ENCODE measurements at places on chromosomes 6 and 20.

GRCh38 chr6:30816791-30817739, 67.3 kb upstream of the DDR1 start:
- peak; percentile 56 for DNase-seq

GRCh38 chr6:151729829-151730495, 77.5 kb upstream of the ESR1 start:
- DNase-seq, result no peak

DNA sequence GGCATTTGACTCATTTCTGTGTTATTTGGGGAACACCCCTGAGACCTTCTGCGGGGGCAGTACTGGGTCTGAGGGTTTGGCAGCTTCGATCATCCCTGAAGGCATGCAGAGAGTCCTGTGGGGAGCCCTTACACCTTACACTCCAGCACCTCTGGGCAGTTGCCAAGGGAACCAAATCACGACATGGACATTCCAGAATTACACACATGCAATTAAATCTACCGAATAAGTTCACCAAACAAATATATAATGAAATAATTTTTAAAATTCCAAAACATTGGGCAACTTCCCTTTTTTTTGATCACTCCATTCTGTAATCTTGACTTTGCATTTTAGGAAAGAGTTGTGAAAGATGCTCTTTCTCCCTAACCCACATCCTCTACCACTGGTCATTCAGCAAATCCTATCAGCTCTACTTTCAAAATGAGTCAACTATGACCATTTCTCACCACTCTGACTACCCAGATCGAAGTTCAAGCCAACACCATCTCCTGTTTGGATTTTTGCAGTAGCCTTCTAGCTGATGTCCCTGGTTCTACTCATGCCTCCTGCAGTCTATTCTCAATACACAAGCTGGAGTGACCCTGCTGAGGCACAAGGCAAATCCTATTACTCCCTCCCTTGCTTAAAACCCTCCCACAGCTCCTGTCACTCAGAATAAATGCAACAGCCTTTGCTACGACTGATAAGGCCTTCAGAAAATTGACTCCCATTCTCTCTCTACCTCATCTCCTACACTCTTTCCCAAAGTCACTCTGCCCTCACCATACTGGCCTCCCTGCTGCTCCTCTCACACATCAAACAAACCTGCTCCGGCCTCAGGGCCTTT, 533.3 kb downstream of the HACE1 start:
- no peak for DNase-seq

GRCh38 chr6:13165502-13166172, 162.7 kb downstream of the TBC1D7 start:
- DNase-seq, result no peak

DNA sequence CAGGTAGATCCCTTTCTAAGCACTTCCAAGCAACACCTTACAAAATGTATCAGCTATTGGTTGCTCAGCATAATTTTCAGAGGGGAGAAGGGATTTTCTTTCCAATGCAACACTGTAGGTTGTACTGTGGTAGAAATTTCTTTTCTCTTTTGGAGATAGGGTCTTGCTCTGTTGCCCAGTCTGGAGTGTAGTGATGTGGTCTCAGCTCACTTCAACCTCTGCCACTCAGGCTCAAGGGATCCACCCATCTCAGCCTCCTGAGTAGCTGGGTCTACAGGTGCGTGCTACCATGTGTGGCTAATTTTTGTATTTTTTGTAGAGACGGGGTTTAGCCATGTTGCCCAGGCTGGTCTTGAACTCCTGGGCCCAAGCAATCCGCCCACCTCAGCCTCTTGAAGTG, 16.3 kb downstream of the RAD21L1 start:
- no peak for DNase-seq

- no peak for DNase-seq
These were observed 106.0 kb upstream of the CST7 start for GRCh38 chr20:24842918-24843715.

GRCh38 chr6:92271091-92271490, 1148.3 kb downstream of the EPHA7 start:
- no peak for DNase-seq

DNA sequence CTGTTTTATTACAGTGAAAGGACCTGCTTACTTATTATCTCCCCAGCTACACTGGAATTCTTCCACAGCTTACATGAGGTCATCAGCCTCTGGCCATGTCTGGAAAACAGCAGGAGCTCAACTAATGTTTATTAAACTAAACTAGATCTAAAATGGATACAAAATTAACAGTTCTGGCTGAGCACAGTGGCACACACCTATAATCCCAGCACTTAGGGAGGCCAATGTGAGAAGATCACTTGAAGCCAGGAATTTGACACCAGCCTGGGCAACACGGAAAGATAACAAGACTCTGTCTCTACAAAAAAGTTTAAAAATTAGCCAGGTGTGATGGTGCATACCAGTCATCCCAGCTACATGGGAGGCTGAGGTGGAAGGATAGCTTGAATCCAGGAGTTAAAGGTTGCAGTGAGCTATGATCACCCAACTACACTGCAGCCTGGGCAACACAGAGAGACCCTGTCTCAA, 220.8 kb upstream of the MARCKS start:
- DNase-seq, result no peak

DNA sequence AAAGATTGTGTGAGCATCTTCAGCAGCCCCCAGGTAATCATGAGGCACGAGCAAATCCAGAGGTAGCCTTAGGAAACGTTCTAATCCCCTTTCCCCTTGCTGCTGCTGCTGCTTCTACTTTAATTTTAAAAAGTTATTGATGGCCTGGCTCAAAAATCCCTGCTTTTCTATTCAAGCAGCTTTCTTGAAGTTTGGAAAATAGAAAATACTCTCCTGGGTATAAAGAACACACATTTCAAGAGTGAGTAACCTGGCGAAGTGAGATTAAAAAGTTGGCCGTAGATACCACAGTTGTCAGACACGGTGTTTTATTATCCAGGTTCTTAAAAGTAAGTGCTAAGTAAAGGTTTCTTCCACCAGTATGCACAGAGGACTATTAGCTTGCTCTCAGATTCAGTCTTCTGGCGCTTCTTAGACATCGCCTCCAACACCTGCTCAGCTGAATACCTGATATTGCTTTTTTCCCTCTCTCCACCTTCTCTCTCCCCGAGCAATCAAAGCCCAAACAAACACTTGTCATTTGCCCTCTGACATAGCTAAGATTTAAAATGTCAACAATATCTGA, 150.7 kb downstream of the EDN3 start:
- no peak for DNase-seq

DNA sequence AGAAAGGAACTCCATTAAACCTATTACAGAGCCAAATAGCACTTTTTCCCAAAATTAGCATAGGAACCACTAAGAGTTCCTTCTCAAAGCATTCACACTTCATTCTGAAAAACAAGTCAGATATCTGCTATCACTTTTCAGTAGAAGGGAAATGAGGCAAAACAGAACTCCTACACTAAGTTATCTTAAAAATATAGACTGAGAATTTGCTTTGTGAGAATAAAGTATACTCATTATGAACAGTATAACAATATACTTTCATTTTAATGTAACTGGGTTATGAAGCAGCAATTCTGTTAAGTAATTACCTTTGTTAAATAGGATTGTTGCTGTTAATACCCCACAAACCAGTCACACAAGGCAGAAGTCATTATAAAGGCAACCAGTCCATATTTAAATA, 8.7 kb downstream of the MTRF1L start:
- DNase-seq, result no peak

- no peak for DNase-seq
These were observed 29.9 kb upstream of the FAM210B start for GRCh38 chr20:56328861-56329260.

DNA sequence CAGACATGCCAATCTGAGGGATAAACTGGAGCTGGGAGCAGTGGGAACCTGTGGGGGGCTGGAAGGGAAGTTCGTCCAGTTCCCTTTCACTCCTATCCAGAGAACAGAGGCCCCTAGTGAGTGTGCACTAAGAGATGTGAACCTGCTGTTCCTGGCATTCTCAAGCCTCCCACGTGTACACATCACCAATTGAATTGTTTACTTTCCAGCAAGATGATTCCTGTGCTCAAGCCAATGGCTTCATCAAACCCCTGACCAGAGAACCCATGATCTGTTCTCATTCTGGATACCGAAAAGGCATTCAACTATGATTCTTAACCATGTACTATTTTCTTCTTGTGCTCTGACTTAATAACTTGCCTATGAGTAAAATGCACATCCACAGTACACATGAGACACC, 10.2 kb upstream of the SLC22A3 start:
- no peak for DNase-seq

DNA sequence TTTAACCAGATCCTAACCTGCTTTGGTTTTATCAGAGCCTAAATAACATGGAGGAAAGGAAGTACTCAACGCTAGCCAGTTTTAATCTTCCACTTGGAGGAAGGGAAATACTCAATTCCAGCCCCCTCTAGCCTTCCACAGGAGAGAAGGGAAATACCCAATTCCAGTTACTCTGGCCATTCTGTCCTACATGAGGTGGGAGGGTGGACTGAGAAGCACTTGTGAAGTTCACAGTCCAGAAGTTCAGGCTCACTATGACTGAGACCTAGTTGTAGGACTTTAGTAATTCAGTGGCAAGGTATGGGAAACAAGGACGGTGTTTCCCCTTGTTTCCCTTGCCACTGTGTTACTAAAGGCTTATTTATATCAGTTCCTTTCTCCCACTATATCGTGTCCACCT, 672.0 kb downstream of the RFPL4B start:
- no peak for DNase-seq

- no peak for DNase-seq
These were observed 74.1 kb downstream of the CDKAL1 start for GRCh38 chr6:20608356-20608755.

GRCh38 chr20:58826271-58826670, 24.4 kb downstream of the GNAS-AS1 start:
- no peak for DNase-seq

- DNase-seq, result no peak
These were observed 1042.4 kb upstream of the FLRT3 start for GRCh38 chr20:15379681-15380296.

All from activated T-cell treated with anti-CD3 and anti-CD28 coated beads, Interleukin-2, amount 50 U/mL, for 24 hours (primary cell).